ENCODE measurements at places on chromosomes 11 and 22. TPM values are rescaled to one million over a fixed set of nuclear protein-coding genes. Genes with fewer than 3 reads are reported as not detected.

HEPN1 gene
- not detected for total RNA-seq

TRPM5 gene
- total RNA-seq: 0.13 TPM

CDCA5 gene
- 0.27 TPM for total RNA-seq

ATP6V1E1 gene
- total RNA-seq: 85.5 TPM

CBX7 gene
- 5.5 TPM for total RNA-seq

NRXN2 gene
- 40.9 TPM for total RNA-seq

OR5B21 gene
- total RNA-seq: not detected

HPX gene
- 1.1 TPM for total RNA-seq

All from motor neuron (in vitro differentiated cells).